SK-N-SH (cell line): ENCODE measurements at places on chromosomes 2 and 18. TPM values are rescaled to one million over a fixed set of nuclear protein-coding genes. Genes with fewer than 3 reads are reported as not detected.
A peak's percentile ranks its signal among the peaks of the same experiment; 100 is the strongest.

- no peak overlapping the region for H3K27ac ChIP-seq
- H3K36me3 ChIP-seq = no peaks in the 10 kb centered on the region
- H3K27me3 ChIP-seq = no peaks in the 10 kb centered on the region
These were observed 162.1 kb downstream of the SEPTIN10 start for GRCh38 chr2:109451671-109452070.

GRCh38 chr2:39119732-39120520 is 925 bp downstream of the SOS1 start:
- H3K27me3 ChIP-seq = no peaks in the 10 kb centered on the region
- DNase-seq = peak; percentile 95
- H3K4me1 ChIP-seq = peaks cover 26% of the 10 kb centered on the region
- H3K4me3 ChIP-seq = peak overlapping the region; percentile 78

DNA sequence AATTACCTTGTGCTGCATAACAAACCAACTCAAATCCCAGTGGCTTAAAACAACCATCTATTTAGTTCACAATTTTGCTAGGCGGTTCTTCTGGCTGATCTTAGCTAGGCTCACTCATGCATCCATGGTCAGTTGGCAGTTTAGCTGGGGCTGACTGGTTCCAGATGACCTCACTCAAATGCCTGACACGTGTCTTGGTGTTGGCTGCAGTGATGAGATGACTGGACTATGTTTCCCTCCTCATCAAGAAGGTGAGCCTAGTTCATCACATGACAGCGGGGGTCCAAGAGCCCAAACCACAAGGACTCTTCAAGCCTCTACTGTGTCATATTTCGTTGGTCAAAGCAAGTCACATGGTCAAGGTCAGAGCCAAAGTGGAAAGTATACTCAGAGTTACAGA is 42.7 kb upstream of the ACTR3 start:
- H3K4me1 ChIP-seq = peaks cover 2% of the 10 kb centered on the region; the same call in 1 of the 2 replicates
- H3K27ac ChIP-seq = no peak overlapping the region
- no peaks in the 10 kb centered on the region for H3K36me3 ChIP-seq
- H3K4me3 ChIP-seq = no peak overlapping the region

- H3K36me3 ChIP-seq = no peaks in the 10 kb centered on the region
- H3K4me3 ChIP-seq = peak within 1 kb of the TSS; percentile 85
- DNase-seq = peak; percentile 99
- H3K27ac ChIP-seq = peak within 1 kb of the TSS; percentile 11; the same call in 1 of the 2 replicates
- H3K27me3 ChIP-seq = no peaks in the 10 kb centered on the region
These were observed at the start of gene HK2 for GRCh38 chr2:74833418-74834233. HK2 (plus strand) TSS chr2:74834127; CDS start chr2:74834581, 454 bp downstream.

DNA sequence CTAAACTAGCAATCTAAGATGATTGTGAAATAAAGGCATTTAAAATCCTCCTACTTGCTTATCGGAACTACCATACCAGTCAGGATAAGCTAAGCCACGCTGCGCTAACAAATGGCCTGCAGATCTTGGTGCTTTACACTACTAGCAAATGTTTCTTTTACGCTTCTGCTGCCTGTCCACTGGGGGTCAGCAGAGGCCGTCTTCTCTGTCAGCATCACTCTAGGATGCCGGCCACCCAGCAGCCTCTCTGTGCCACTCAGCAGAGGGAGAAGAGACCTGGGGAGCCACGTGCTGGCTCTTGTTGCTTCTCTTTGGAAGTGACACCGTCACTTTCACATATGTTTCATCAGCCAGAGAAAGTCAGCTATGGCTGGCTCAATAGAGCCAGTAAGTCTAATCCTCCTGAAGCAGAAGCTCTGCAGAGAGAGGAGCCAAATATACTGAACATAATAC is 36.6 kb downstream of the COPS8 start:
- H3K4me3 ChIP-seq = no peak overlapping the region
- peaks cover 3% of the 10 kb centered on the region; the same call in 1 of the 2 replicates for H3K4me1 ChIP-seq
- DNase-seq = peak; percentile 68
- no peaks in the 10 kb centered on the region for H3K27me3 ChIP-seq
- H3K36me3 ChIP-seq = no peaks in the 10 kb centered on the region

- no peak overlapping the region for H3K27ac ChIP-seq
- no peak for DNase-seq
- H3K4me1 ChIP-seq = peaks cover 2% of the 10 kb centered on the region; the same call in 1 of the 2 replicates
- no peak overlapping the region for H3K4me3 ChIP-seq
- H3K27me3 ChIP-seq = no peaks in the 10 kb centered on the region
These were observed 60.7 kb downstream of the INPP4A start for GRCh38 chr2:98505311-98505808.

DNA sequence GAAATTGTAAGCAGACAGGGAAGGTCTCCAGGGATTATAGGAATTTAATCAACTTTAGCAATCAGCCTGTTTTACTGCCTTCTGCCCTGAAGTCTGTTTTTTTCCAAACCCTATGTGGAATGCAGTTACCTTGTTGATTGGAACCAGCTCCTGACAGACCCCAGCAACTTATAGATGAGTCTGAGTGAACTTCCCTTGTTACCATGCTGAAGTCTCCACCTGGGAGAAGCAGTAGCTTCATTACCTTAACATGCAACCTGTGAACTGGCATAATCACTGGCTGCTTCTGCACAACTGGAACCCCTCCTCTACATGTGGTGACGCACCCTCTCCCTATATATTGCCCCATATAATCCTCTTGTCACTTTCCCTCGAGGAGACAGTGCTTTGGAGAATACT is 226.3 kb upstream of the SPOPL start:
- H3K27ac ChIP-seq = peak overlapping the region; percentile 72; the same call in 1 of the 2 replicates
- no peak for DNase-seq
- no peaks in the 10 kb centered on the region for H3K36me3 ChIP-seq
- H3K4me1 ChIP-seq = peaks cover 25% of the 10 kb centered on the region
- H3K4me3 ChIP-seq = no peak overlapping the region
- no peaks in the 10 kb centered on the region for H3K27me3 ChIP-seq

- no peaks in the 10 kb centered on the region for H3K4me1 ChIP-seq
- DNase-seq = no peak
- H3K27me3 ChIP-seq = no peaks in the 10 kb centered on the region
These were observed 1239.1 kb downstream of the LRP1B start for GRCh38 chr2:140891614-140892212.

DNA sequence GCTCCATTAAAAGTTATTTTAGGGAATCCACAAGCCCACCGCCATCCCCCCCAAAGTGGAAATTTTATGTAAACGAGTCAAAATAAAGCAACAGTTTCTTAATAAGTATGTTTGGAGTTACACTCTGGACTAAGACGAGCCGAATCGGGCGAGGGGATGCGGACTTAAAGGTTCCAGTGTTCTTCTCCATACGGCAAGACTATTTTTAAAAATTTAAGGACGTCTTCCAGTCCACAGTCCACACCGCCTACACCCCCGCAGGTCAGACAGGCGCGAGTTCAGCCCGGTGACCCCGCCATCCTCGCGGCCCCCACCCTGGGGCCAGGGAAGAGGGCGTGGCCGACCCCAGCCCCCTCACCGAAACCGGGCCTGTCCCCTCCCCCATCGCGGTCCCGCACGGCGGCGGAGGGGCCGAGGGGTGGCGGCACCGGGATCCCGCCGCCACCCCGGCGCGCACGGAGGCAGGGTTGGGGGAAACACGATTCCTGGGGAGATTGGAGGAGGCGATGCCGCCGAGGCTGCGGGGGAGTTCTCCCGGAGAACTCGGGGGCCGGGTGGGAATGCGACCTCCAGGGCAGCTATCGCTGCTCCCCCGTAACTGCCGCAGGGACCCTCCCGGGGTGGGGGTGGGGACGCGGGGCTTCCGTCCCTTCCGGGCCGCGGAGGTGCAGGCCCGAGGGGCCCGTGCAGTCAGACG is 24.5 kb upstream of the SMAD7 start:
- no peaks in the 10 kb centered on the region for H3K4me1 ChIP-seq
- peak overlapping the region; percentile 57 for H3K27ac ChIP-seq
- no peaks in the 10 kb centered on the region for H3K27me3 ChIP-seq
- DNase-seq = no peak
- peak overlapping the region; percentile 61 for H3K4me3 ChIP-seq
- no peaks in the 10 kb centered on the region for H3K36me3 ChIP-seq

DNA sequence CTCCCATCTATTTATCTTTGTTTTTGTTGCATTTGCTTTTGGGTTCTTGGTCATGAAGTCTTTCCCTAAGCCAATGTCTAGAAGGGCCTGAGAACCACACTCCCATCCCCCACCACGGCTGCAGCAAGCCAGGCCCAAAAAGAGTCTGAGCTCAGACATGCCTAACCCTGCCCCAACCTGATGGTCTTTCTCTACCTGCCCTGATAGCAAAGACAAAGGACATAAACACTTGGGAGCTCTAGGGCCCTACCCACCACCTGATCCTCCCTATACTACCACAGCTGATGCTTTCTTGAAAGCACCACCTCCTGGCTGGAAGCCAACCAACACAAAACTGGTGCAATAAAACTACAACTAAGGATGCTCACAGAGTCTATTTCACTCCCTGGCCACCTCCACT is 233.4 kb downstream of the WDR7 start:
- H3K36me3 ChIP-seq = no peaks in the 10 kb centered on the region
- H3K27me3 ChIP-seq = no peaks in the 10 kb centered on the region
- no peak overlapping the region for H3K4me3 ChIP-seq
- no peaks in the 10 kb centered on the region for H3K4me1 ChIP-seq
- no peak for DNase-seq

GRCh38 chr2:213315168-213315876 is 31.1 kb downstream of the SPAG16 start:
- H3K27me3 ChIP-seq = no peaks in the 10 kb centered on the region
- H3K4me3 ChIP-seq = no peak overlapping the region
- peaks cover 31% of the 10 kb centered on the region for H3K36me3 ChIP-seq
- DNase-seq = no peak

DNA sequence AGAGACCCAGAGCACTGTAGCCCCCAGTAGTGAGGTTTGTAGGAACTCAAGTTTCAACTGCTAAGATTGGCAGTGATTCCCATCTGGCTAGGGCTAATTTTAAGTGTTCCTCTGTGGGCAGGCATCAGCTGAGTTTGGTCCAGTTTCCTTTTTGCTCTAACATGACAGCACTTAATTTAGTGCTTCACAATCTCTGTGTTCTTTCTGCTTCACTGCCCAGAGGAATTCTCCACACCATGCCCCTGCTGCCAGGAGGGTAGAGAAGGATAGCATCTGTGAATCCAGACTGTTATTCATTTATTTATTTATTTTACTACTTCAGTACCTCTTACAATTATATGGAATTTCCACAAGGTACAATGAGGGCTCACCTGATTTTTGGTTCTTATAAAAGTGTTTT is 549.9 kb upstream of the FSIP2 start:
- no peak overlapping the region for H3K4me3 ChIP-seq
- H3K27ac ChIP-seq = no peak overlapping the region
- no peak for DNase-seq
- no peaks in the 10 kb centered on the region for H3K4me1 ChIP-seq
- H3K27me3 ChIP-seq = no peaks in the 10 kb centered on the region

- no peak overlapping the region for H3K4me3 ChIP-seq
- H3K4me1 ChIP-seq = no peaks in the 10 kb centered on the region
- no peaks in the 10 kb centered on the region for H3K27me3 ChIP-seq
- no peak for DNase-seq
- H3K36me3 ChIP-seq = no peaks in the 10 kb centered on the region
These were observed 330.5 kb upstream of the TCF4 start for GRCh38 chr18:55918444-55918843.

DNA sequence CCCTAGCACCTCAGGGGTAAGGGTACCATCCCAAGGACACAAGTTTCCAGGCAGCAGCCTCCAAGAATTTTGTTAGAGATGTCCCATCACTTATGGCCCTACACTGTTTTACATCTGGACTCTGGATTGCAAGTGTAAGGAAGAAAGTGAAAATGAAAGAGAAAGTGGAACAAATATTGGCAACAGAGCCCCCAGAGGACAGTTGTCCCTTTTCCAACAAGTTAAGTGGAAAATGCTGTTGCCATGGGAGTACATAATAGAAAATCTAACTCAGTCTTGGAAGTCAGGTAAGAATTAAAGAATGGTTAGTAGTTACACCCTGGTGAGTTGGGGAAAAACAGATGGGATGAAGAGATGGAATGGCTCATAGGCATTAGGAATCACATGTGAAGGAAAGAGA is 50.6 kb downstream of the TTC21B start:
- DNase-seq = no peak
- H3K27ac ChIP-seq = no peak overlapping the region
- no peak overlapping the region for H3K4me3 ChIP-seq
- H3K36me3 ChIP-seq = peaks cover 74% of the 10 kb centered on the region
- no peaks in the 10 kb centered on the region for H3K27me3 ChIP-seq
- H3K4me1 ChIP-seq = no peaks in the 10 kb centered on the region

DNA sequence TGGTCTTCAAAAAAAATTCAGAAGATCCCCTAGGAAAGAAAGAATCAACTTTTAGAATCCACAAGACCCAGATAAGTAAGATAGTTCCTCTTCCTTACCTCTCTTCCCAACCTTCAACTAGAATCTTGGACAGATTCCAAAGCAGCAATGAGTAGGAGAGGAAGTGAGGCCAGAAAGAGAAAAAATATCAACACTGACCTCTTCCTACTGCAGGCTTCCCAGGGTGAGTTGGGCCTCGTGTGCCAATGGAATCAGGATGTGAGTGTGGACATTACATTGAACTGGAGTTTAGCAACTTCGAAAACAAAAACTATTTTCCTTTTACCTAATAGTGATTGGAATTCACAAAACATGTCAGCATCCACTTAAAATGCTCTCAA is 102.5 kb upstream of the PIEZO2 start:
- H3K36me3 ChIP-seq = no peaks in the 10 kb centered on the region
- no peaks in the 10 kb centered on the region for H3K4me1 ChIP-seq
- no peak overlapping the region for H3K27ac ChIP-seq
- DNase-seq = no peak

POTEI gene
- polyA plus RNA-seq = 0.03 TPM in 1 of 2 replicates, not detected in the other

ZNF385B gene
- polyA plus RNA-seq = 0.15 and 0.16 TPM in 2 replicates

ASTL gene
- not detected in 2 replicates for polyA plus RNA-seq
